ENCODE measurements at places on chromosomes 5 and 9.

DNA sequence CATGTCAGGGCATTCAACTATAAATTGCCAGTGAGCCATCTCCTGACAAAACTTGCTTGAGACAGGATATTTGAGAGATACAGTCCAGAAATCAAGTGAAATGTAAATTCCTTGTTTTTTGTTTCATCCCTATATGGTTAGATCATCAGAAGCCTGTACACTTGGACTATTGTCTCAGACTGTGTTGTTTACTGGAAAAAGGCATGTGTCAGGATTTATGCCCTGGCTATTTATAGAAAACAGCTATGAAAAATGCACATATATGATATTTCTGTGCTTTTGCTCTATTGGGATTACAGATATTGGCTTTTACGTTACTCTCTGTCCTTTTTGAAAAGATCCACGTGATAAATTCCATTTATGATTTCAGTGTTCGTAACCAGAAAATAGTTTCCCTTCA is 44.2 kb downstream of the IL31RA start:
- DNase-seq: no peak

DNA sequence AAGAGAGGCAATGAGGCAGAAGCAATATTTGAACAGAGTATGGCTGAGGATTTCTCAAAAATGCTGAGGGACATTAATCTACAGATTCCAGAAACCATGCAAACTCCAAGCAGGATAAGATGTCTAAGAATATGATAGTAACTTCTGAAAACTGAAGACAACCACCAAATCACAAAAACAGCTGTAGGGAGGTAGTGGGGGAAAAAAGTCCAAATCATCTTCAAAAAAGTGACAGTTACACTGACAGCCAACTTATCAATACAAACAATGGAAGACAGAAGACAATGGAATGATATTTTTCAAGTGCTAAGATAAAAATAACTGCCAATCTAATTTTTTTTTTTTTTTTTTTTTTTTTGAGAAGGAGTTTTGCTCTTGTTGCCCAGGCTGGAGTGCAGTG is 30.5 kb downstream of the CMYA5 start:
- DNase-seq: no peak

DNA sequence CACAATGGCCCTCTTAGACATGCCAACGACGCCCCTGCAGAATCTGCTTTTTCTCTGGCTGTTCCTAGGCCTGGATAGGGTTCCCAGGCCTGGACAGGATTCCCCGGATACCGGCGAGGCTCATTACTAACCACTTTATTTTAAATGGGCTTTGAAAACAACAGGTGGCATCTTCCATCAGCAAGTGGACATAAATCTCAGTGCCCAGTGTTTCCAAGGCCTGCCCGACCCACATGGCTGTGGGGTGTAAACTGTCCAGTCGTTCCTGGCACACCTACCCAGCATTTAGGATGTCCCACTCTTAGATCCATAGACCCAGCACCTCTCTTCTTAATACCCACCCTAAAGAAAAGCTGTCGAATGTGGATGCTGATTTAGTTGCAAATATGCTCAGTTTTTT is 896 bp downstream of the CMBL start:
- DNase-seq: no peak

DNA sequence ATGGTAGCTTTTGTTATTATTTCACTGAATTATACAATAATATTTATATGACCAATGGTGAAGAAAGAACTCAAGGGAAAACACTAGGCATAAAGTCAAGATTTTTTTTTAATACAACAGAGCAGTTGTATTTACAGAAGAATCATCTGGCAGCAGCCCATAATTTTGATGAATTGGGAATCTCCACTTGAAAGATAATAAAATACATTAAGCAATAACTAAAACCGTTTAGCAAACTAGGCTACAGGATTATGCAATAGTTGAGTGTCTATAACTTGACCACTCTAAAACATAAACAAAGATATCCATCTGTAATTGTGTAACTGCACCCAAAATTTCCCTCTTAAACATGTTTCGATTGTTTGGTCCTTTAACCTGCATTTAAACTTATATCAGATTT is 80.8 kb downstream of the SNCAIP start:
- DNase-seq: no peak

- no peak for DNase-seq
Observed at GRCh38 chr5:97528941-97529340, 345.9 kb upstream of the RIOK2 start.

- DNase-seq: no peak
Observed at GRCh38 chr9:120263836-120264235, 316.1 kb downstream of the CDK5RAP2 start.

DNA sequence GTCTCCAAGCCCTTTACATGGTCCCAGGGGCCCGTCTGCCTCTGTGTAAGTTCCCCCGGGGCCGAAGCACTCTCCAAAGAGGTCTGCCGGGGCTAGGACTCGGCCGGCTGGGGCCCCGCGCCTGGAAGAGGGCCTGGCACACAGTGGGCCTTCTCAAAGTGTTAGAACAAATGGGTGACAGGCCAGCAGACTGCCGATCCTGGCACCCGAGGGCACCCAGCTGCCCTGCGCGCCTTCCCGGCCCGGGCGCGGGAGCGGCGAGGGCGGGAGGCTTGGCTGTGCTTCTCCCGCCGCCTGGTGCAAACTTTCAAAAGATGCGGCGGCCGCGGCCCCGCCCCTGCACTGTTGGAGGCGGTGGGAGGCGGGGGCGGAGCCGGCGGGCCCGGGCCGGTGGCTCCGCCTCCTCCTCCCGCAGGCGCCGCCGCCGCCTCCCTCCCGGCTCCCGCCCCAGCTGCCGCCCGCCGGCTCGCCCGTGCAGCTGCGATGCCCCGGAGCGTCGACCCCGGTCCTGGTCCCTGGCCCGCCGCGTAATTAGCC is at the start of gene NEURL1B:
TSS of gene NEURL1B (plus strand) at position 442 of the 537 bp plus-strand sequence. CDS start 144 bp downstream, outside the sequence.
- peak; percentile 55 for DNase-seq

- no peak for DNase-seq
Observed at GRCh38 chr9:13557746-13558145, 278.3 kb upstream of the MPDZ start.

DNA sequence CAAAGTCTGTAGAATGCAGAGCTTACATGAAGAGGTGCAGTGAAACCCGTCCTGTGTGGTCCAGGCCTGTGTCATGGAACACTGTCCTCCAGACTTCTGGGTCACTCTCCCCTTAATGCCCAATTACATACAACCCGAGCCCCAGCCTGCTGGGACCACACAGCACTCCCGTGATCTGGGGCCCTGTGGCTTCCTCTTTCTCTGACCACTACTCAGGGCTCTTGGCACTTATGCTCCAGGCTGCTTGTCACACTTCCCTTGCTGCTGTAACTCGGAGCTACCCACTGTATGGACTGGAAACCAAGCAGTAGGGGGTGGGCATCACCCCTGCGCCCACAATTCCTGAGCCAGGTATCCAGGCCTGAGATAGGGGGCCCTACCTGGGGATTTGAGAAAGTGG is 10.3 kb upstream of the IL3 start:
- no peak for DNase-seq

GRCh38 chr9:96621618-96622017 is 2.0 kb upstream of the CDC14B start:
- no peak for DNase-seq

DNA sequence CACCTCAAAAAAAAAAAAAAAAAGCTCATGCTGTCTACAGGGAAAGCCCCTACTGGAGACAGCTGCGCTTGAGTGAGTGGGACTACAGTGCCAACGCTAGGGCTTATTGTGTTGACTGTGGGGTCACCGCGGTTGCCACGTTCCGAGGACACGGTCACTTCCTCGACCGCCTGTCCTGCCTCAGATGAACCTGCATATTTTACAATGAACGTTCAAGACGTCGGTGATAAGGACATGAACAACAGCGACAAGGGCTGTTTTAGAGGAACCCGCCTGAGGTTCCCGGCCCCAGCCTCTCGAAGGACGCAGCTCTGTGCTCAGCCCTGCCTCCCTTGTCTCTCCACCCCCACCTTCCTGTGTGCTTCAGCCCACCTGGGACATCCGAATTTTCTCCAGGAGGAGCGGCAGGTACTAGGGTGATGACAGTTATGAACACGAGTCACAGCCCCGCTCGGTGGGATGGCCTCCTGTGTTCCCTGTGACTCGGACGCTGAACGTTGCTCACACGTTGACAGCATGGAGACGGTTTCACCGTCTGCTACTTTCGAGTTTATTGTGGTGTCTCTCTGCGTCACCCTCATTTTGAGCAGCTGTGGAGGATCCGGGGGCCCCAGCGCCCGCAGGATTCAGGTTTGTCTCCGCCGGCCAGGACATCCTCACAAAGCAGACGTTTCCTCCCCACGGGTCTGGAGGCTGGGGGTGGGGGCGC is 11.3 kb upstream of the DIPK1B start:
- peak; percentile 33 for DNase-seq

DNA sequence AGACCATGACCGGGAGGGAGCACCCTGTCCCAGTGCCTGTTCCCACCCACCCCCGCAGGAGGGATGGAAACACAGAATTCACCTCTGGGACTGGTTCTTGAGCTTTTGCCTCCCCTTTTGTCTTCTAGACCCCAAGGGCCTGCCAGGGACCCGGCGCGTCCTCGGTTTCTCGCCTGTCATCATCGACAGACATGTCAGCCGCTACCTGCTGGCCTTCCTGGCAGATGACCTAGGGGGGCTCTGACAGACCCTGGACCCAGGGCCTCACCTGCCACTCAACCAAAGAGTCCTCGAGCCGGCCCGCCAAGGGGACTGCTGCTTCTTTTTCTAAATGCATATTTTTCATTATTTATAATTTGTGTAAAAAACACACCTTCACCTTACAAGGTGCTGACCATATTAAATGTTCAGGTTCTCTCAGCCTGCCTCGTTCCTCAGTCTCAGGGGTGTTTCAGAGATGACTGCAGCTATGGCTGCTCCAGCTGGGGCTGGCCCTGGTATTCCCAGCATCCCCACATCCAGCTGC is 16.9 kb downstream of the CARD19 start:
- no peak for DNase-seq

GRCh38 chr9:95785209-95785608 is 90.3 kb upstream of the ERCC6L2 start:
- DNase-seq: no peak

DNA sequence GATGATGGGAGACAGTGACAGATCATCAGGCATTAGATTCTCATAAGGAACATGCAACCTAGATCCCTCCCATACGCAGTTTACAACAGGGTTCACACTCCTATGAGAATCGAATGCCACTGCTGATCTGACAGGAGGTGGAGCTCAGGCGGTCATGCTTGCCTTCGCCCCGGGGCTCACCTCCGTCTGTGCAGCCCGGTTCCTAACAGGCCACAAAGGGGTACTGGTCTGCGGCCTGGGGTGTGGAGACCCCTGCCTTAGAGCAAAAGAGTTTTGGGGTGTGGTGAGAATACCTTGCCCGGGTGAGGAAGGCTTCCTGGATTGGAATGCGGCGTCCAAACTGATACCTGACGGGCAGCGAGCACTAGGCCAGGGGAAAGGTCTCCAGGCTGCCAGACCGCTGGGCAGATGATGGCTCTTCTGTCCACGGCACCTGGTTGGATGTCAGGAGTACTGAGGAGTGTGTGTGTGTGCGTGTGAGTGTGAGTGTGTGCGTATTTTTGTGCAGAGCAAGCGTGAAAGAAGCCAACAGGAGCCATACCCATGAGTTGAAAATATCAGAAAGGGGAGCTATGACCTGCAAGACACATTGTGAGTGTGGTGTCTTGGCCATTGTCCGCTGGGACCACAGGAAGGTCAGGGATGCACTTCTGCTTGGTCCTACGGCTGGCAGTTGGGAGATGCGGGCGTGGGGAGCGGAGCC is 55.4 kb downstream of the ACER2 start:
- DNase-seq: no peak

DNA sequence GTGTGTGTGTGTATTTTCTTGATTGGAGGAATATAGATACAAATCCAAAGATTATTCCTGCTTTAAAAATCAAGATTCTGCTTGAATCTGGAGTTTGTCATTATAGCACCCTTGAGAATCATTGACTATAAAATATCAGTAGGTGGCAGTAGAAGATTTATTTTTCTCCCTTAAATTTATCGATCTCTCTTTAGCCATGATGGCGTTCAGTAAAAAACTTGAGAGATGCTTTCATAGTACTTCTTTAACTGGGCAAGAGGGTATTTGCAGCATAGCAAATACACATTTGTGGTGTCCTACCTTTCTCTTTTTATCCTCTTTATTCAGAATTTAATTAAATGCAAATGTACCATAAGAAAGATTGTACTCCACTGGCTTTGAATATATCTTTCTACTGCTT is 307.7 kb downstream of the ADGRV1 start:
- no peak for DNase-seq

DNA sequence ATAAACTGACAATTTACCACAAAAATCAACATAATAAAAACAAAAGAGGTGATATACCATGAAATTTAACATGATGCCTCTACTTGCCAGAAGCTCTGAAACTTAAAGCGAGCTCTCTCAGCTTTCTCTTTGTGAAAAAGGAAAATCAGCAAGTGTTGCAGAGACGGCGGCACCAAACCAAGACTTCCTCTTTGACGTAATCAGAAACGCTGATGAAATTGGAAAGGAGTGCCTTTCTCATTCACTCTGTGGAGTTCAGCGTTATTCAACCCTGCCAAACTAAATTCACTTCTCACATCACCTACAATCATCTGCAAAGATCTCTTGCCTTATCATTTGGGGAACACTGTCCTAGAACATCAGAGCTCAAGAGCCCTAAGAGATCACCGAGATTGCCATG is 32.2 kb downstream of the ANXA6 start:
- peak; percentile 45 for DNase-seq

- DNase-seq: peak; percentile 35
Observed at GRCh38 chr9:100322954-100323536, 29.7 kb downstream of the TEX10 start.

DNA sequence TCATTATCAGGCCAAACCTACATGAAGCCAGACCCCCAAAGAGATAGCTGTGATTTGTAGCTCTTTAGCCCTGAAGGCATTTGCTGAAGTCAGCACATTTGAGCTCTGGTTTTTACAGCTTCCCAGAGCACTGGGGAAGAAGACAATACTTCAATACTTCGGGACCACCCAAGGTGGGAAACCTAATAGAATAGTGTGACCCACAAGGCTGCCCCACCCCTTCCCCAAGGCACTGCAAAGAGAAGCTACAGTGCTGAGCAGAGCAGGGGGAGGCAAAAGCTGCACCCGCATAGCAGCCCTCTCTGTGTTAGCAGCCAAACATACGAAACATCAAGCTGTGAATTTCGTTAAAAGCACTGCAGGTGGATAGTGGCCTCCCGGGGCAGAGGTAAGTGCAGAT is 87.3 kb downstream of the HSD17B3 start:
- DNase-seq: no peak

- DNase-seq: no peak
Observed at GRCh38 chr5:151947931-151948608, 23.4 kb upstream of the GLRA1 start.

GRCh38 chr5:117776977-117777376 is 1202.4 kb upstream of the SEMA6A start:
- no peak for DNase-seq

DNA sequence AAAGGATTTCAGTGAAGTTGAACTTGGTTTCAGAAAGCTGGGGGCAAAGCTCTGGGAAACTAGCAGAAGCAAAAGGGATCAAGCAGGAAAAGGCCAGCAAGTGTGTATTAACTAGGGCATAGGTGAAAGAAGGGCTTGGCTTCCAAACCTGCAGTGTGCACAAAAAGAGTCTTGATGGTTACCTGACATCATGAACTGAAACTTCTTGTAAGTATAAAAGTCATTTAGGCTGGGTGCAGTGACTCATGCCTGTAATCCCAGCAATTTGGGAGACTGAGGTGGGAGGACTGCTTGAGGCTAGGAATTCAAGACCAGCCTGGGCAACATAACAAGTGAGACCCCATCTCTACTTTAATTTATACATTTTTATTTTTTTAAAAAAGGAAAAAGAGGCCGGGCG is 216.4 kb downstream of the EPB41L4A start:
- DNase-seq: no peak
